C1 segment of cervical spinal cord (tissue), 14 donors: ENCODE measurements at places on chromosomes 4 and X.

DNA sequence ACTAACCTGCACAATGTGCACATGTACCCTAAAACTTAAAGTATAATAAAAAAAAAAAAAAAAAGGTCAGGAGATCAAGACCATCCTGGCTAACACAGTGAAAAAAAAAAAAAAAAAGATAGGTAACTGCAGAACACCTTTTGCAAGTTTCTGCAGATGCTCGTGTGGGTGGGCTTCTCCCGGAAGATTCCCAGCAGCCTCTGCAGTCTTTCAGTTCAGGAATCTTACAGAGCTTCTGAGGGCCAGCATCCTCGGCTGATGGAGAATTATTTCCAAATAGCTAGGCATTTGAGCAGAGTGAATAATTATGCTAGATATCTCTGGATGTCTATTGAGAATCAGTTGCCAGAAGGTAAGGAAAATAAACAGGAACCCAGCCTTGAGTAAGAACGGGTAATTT, 300.7 kb downstream of the DCTD start:
- no peak for DNase-seq

DNA sequence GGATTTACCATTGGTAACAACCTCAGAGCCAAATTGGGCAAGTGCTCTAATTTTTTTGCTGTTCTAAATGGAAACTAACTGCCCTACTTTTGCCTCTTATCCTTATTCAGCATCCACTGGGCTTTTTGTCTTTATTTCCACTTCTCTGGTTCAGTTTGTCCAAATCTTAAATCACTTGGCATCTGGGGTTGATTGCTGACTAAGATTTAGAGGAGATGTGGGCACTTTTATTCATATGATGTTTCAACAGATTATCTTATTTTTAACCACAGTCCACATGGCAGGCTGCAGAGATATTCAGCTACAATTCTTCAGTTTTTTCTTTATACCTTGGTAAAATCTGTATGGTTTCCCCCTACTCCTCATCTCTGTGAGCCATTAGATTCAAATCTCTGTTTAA, 1161.4 kb upstream of the PCDH7 start:
- DNase-seq = no peak

DNA sequence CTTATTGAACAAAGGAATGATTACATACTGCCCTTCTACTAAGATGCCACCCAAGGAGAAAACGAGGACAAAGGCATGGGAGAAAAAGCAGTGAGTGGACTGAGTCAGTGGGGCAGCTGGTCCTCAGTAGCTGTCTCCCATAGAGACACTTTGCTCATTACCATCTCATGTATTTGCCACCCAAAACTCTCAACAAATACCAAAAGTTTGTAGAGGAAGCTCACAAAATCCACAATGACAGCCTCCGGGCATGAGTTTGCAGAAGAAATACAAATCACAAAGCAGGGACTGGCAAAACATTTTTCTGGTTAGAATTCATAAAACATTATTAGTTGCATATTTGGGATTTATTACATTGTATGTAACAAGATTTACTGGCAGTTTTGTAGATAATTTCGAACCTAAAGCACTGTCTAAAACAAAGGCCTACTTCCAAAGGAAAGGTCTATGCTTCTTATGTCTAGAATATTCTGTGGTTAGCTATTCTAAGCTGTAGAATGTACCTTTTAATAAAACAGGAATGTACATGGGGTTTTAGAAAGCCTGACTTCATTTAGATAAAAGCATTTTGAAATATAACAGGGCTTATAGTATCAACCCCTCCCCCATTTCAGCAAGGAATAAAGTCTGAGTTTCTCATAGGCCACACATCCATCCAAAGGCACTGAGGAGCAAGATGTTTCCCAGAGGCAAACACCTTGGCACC, 17.7 kb downstream of the PCDH18 start:
- DNase-seq = no peak

DNA sequence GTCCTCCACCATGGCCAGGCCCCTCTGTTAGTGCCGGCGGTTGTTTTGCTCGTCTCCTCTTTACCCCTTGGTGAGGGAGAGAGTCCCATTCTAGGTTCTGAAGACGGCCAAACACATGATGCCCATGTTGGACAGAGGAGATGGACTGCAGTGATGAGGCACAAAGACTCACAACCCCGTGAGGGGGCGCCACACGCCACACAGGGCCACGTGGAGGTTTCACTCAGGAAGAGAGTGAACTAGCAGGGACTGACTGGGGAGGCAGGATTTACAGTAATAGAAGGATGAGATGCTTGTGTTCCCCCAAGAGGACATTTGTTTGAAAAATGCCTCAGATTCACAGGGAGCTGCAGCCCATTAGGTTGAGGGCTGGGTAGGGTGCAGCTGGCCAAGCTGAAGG, 655.3 kb upstream of the FRG1 start:
- no peak for DNase-seq
